ENCODE measurements at places on chromosomes 2 and 18.

- no peak for DNase-seq
Observed at GRCh38 chr2:143706354-143706753, 577.1 kb downstream of the ARHGAP15 start.

GRCh38 chr2:219416235-219416602 lies 2.0 kb upstream of the DES start:
- no peak for DNase-seq

GRCh38 chr2:21228041-21228895 lies 104.5 kb downstream of the TDRD15 start:
- peak; percentile 66 for DNase-seq

DNA sequence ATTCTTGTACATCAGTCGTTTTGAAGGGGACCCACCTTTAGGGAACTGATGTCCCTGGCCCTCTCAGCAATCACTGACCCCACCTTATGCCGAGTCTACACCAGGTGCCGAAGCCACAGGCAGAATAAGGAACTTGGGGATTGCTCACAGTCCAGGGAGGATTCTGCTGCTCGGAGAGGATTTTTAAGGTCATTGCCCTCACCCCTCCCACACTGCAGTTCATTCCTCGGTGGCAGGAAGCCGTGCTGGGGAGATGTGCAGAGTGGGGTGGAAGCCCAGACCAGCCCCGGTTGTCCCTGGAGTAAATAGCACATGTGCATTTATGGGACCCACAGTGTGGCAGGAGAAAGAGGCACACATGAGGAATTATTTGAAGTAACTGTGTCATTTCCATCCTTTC lies 50.4 kb downstream of the PLB1 start:
- DNase-seq = peak; percentile 30

DNA sequence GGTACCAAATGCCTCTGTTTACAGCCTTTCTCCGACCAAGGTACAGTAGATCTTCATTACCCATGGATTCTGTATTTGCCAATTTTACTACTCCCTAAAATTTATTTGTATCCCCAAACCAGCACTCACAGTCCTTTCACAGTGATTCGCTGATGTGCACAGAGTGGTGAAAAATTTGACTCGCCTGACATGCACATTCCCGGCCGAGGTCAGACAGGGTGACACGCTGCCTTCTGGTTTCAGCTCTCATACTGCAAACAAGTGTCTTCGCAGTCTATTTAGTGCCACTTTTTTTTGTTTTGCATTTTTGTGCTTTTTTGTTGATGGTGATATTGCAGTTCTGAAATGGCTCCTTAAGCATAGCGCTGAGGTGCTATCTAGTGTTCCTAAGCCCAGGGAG lies 71.0 kb downstream of the MAPK4 start:
- DNase-seq = no peak

DNA sequence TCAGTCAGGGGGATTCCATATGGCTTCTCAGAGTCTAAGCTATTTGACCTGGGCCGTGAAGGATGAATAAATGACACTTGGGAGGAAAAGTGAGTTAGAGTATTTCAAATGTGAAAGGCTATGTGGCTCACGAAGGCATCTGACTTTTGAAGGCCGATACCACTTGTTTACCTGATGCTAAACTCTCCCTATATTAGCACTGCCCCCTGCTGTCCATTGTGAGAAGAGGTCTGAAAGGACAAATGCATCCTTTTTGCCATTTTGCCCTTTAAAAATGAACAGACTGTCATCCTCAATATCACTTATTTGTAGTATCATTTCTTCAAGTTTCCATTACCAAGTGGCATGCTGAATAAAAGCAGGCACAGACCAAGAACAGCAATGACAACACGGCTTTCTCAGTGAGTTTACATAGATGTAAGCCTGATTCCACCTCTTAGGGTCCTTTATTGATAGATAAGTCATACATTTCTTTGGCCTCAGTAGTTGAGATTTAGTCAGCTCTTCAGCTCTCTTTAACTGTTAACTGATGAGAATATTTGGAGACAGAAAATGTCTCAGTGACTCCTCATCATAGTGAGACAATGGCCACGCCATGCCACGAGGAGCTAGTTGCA lies 40.1 kb downstream of the DOCK10 start:
- no peak for DNase-seq

DNA sequence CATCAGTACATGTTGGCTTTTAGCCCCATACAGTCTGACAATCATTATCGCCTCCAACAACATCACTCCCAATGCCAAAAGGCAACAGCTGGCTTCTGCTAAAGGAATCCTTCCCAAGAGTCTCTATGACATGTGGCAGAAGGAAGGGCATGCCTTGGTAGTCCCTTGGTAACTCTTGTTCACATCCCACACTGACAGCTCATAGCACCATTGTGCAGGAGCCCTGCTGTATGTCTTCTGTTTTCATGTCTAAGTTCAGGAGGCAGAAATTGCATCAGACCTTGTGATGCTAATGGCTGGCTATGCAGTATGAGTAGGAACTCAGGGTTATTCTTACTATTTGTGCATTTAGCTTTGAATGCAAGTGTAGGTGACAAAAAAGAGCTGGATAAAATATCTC lies 392.1 kb downstream of the PTH2R start:
- no peak for DNase-seq

All from GF-D8 (cell line).